Spleen (tissue), 13 donors: ENCODE measurements at places on chromosomes 12 and 14. TPM values are rescaled to one million over a fixed set of nuclear protein-coding genes. Genes with fewer than 3 reads are reported as not detected.

OLR1 gene
- total RNA-seq = not detected

DNA sequence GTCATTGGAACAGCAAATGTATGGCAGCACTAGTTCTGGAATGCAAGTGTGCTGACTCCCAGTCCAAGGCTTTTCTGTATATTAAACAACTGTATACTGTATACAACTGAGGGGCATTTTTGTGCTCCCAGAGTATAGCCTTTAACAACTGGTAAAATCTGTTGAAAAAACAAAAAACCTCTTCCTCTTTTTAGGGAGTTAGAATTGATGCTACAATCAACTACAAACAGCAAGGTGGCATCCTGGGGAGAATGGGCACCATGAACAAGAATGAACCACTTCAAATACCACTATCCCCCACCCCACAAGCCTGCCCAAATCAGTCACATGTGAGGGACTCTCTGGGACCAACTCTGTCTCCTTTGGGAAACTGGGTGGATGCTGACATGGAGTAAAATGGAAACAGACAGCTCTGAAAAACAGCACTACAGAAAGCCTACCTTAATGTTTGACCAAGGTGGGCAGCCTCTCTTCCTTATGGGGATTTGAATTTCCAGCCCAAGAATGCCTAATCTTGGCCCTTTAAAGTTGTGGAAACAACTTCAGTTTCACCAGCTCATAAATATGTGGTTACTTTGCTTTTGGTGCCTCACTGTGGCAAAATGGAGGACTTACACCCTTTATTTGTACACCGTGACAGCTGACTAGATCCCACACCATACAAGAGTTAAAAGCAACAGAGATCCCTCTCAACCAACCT is 7.5 kb downstream of the VTI1B start:
- no peak for DNase-seq
- H3K4me1 ChIP-seq = peaks cover 4% of the 10 kb centered on the region
- H3K36me3 ChIP-seq = peaks cover 7% of the 10 kb centered on the region
- no peaks in the 10 kb centered on the region for H3K27me3 ChIP-seq
- no peak overlapping the region for H3K27ac ChIP-seq

DNA sequence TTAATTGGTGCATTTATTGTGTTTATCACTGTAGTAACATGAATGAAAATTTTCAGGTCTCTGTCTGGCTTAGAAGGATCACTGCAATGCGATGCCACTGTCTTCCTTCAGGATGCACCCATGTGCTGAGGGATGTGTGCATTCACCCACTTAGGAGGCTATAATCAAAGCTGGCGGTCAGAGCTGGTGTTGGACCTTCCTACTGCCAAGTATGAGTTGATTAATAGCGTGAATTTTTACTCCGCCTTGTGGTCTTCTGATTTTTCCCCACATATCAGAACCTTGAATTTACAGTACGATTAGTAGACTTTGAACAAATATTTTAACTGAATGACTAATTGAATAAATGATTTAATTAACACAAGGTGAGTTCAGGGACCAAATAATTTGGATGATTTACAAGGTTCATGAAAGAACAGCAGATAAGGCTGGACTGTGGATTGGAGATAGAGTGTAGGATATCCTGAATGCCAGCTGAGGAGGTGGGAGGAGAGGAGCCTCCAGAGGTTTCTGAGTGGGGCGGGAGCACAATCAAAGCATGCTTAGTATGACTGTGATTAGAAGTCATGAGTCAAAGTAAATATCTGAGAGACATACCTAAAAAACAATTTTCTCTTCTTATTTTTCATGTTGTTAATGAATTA is 50.1 kb downstream of the RERG start:
- no peaks in the 10 kb centered on the region for H3K36me3 ChIP-seq
- no peak for DNase-seq
- H3K4me1 ChIP-seq = no peaks in the 10 kb centered on the region

TAS2R31 gene
- total RNA-seq = 3.7 TPM

- H3K4me3 ChIP-seq = no peak overlapping the region
- H3K27ac ChIP-seq = no peak overlapping the region
- no peak for DNase-seq
- H3K4me1 ChIP-seq = no peaks in the 10 kb centered on the region
- H3K27me3 ChIP-seq = no peaks in the 10 kb centered on the region
Measured at GRCh38 chr12:114192013-114192412, 213.9 kb downstream of the TBX5 start.

RNASE3 gene
- total RNA-seq = 1.4 TPM

GLS2 gene
- total RNA-seq = 2.0 TPM

GRCh38 chr12:111311011-111311410 is 57.9 kb downstream of the PHETA1 start:
- no peaks in the 10 kb centered on the region for H3K36me3 ChIP-seq
- no peak overlapping the region for H3K4me3 ChIP-seq
- H3K4me1 ChIP-seq = no peaks in the 10 kb centered on the region
- H3K27me3 ChIP-seq = no peaks in the 10 kb centered on the region
- no peak overlapping the region for H3K27ac ChIP-seq

ACOT6 gene
- total RNA-seq = not detected
